Stimulated activated CD8-positive, alpha-beta memory T cell treated with anti-CD3 and anti-CD28 coated beads, Interleukin-12 subunit alpha, Interleukin-12 subunit beta, amount 100 ng/mL, for 4 hours (primary cell): ENCODE measurements at places on chromosomes 7 and 10.

DNA sequence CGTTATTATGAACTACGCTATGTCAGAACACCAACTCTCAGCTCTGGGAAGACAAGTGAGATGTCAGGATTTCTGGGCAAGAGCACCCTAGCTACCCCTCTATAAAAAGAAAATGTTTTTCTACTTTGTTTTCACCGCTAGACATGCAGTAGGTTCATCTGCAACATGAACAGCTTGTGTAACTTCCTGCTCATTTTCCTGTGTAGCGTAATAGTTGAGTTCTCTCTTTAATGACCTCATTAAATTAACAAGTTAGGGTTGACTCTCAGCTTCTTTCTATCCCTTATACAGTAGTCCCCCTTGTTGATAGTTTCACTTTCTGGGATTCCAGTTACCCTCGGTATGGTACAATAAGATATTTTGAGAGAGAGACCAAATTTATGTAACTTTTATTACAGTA is 329.4 kb upstream of the ZNF32 start:
- DNase-seq, result no peak

- no peak for DNase-seq
Observed at GRCh38 chr10:44030132-44030531, 354.8 kb downstream of the CXCL12 start.

- no peak for DNase-seq
Observed at GRCh38 chr7:117146511-117146910, 176.3 kb downstream of the WNT2 start.

DNA sequence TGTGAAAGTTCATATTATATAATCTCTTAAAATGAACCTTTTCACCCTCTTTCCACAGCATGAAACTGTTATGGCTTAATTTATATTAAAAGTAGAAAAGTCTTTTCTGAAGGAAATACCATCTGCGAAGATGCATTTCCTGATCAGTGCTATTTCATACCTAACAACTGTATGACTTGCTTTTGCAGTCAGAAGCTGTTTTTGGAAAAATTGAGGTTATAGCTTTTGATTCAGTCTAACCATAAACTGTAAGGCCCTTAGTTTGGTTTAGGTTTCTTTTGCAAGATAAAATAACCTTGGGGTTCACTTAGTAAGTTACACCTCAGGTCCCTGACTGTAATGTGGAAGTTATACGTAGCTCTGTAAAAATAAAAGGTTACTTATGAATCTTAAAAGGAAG is 22.7 kb upstream of the PARP12 start:
- no peak for DNase-seq

- no peak for DNase-seq
Observed at GRCh38 chr10:61941202-61941681, 39.7 kb downstream of the ARID5B start.
